ENCODE measurements at places on chromosomes 4 and X.
A peak's percentile ranks its signal among the peaks of the same experiment; 100 is the strongest.

DNA sequence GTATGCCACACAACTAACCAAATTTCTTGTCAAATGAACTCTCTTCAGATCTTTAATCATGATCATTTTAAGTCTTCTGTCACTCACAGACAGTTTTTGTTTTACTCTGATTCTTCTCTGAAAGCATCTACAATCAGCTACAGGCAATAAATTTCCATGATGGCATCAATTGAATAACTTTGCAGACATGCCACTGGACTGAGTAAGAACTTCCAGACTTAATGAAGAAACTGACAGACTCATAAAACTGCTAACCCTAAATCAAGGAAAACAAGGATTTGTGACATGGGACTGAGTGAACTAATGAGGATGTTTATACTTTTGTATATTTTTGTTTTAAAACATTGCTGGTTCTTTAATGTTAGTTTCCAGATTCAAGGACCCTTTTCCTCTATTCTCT lies 5.5 kb upstream of the PPP1R2C start:
- no peak for DNase-seq

- DNase-seq = no peak
These were observed 63.5 kb downstream of the TMEM131L start for GRCh38 chr4:153529646-153530045.

DNA sequence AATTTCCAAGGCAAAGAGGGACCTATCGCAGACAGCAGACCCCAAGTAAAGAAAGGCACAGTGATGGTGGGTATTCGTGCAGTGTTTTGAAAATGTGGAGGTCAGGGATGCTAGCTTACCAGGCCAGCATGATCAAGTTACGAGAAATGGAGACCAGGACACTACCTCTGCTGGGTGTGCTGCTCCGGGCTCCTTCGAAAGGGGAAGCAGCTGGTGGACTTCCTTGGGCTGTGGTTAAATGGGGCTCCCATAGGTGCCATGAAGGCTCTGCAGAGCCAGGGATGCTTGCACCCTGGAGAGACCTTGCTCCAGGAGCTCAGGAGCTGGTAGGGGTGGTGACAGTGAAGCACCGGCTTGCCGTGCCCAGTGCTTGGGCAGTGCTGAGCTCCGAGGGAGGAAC lies 68.8 kb downstream of the TBL1X start:
- no peak for DNase-seq

GRCh38 chr4:7052923-7053715 lies 9.9 kb downstream of the TADA2B start:
- peak; percentile 53 for DNase-seq

GRCh38 chrX:12986164-12986779 lies 11.4 kb downstream of the TMSB4X start:
- DNase-seq = no peak

- DNase-seq = no peak
These were observed 1153.6 kb downstream of the FSTL5 start for GRCh38 chr4:161010227-161010626.
